Epithelial cell of esophagus (primary cell): ENCODE measurements at places on chromosomes 12 and 14.

GRCh38 chr12:90028635-90029051 lies 320.0 kb upstream of the ATP2B1 start:
- DNase-seq, result peak; percentile 82

DNA sequence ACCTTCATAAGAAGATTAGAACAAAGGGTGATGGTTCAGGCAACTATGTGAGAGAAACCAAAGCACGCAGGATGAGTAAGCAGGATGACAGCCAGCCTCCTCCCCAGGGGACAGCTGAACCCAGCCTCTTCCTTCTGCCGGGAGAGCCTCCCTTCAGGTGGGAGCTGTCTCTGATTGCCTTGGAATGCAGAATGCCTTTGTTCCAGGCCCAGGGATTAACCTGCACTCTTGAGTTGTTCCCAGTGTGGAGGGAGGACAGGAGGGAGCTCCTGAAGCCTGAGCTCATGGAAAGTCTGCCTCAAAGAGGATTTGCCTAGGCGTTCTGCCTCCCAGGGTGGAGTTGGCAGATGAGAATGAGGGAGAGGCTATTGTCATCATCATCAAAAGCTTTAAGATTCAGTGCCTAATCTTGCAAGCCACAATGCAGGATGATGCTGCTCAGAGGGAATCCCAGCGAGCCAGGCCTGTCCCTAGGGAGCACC lies 3.6 kb upstream of the KRT6A start:
- peak; percentile 97 for DNase-seq

GRCh38 chr14:42441615-42442014 lies 834.9 kb downstream of the LRFN5 start:
- no peak for DNase-seq

GRCh38 chr12:85325442-85325841 lies 45.4 kb downstream of the ALX1 start:
- DNase-seq, result no peak

DNA sequence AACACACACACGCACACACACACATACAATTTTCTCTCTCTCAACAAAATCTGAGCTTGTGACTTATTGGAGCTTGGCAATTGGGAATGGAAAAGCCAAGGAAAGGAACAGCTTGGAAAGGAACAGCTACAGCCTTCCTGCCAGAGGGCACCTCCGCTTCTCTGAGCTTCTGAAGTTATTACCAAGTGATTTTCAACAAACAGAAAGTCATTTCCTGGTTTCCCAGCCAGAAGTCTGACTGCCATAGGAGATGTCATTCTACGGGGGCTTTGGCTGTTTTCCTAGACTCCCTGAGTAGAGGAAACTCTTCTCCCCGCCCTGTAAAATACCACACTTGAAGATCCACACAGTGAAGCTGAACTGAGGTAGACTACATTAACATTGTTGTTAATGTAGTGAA lies 198.3 kb downstream of the CFAP54 start:
- DNase-seq, result no peak

GRCh38 chr12:99649551-99649950 lies 2.0 kb downstream of the GARIN6 start:
- no peak for DNase-seq

- DNase-seq, result no peak
These were observed 643 bp upstream of the TAMALIN start for GRCh38 chr12:52005903-52006703.

- DNase-seq, result no peak
These were observed 157.3 kb upstream of the DDHD1 start for GRCh38 chr14:53310412-53310811.

DNA sequence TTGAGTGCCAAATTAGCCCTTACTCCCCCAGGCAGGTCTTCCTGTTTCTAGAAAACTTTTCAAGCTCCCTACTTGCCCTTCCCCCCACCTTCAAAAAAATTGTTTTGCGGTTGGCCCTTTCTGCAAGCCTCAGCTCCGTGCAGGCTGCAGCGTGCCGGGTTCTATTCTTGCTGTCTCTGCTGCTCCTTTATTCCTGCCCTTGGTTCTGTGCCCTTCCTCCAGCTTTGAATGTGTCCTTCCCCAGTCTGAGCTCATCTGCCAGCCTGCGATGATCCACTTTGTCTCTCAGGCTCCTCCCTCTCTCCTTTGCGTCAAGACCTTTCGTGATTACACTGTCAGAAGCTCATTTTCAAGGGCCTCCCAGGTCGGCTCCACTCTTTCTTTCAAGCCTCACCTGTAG lies 98.6 kb downstream of the IRF2BPL start:
- peak; percentile 86 for DNase-seq

DNA sequence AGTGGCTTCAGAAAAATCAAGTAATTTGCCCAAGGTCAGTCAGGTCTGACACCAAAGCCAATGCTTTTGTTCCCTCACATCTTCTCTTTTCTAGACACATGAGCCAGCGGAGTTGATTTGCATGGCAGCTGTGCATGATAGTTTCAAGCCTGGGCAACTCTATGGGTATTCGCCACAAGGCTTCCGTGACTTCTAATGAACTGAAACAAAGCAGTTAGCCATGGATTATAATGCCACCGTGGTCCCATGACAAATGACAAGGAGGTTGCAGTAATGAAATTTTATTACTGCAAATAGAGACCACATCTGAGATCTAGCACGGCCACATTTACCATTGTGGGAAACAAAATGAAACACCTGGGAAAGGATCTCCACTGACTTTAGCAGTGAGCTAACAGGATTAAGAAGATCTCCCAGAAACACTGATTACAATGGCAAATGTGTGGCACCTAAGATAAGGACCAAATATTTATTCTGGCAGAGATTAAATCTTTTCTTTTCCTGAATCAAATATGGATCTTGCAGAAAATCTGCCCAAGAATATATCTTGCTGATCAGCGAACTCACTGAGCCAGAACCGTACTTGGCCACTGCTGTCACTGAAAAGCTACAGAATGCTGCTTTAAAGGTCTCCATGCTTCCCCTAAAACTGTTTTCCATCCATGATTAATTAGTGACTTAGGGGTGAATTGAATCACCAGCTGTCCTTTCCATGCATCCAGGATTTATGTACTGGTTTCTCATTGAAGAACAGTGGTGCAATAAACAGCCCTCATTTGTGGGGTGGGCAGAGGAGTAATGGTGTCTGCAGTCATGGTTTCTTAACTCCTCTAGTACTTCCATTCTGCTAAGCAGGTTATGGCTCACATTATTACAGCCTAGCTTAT lies 551.0 kb downstream of the DIO2 start:
- no peak for DNase-seq

- peak; percentile 59 for DNase-seq
These were observed 35.7 kb upstream of the TMEM263 start for GRCh38 chr12:106919910-106920544.

GRCh38 chr12:86730233-86730632 lies 474.0 kb upstream of the MGAT4C start:
- DNase-seq, result peak; percentile 57

DNA sequence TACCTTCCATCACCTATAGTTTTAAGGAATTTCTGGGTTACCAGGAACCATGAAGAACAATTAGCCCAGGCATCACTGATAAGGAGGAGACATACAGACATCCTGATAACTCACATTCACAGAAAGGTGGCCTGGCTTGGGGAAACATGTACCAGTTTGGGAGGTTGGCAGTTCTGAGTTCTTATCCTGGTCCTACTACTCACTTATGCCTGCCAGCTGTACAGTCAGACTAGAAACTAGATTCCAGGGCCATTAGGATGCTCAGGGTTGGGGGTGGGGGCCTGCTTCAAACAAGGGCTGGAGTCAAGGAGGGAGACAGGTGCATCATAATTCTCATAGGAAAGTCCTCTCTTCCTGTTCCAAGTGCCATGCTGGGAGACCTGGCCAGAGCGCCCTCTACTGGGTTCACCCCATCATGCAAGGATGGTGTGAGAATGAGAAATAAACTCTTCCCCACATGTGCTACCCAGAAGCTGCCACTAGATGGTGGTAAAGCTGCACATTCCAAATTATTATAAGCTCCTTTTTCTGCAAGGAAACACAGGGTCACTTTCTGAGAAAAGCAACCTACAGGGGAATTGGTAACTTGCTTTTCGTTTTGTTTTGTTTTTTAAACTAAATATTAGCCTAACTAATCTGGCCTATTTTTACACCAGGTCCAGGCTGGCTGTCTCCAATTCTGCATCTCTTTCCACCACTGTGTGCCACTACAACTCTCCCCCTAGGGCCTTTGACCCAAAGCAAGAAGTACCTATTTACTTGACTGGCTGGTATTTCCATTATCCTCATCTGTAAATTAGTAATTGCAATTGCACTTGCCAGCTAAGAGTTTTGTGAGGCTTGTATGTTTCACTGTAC lies 14.5 kb downstream of the OAS2 start:
- DNase-seq, result peak; percentile 69

GRCh38 chr12:65511912-65512311 lies 233.4 kb downstream of the MSRB3 start:
- DNase-seq, result no peak

- DNase-seq, result no peak
These were observed 12.1 kb downstream of the CSRP2 start for GRCh38 chr12:76866726-76867125.

GRCh38 chr12:47035484-47035883 lies 43.9 kb upstream of the PCED1B start:
- DNase-seq, result no peak

- DNase-seq, result peak; percentile 29
These were observed at the start of gene NCOR2 for GRCh38 chr12:124566997-124567672. NCOR2 (minus strand) TSS chr12:124567612; CDS start chr12:124495251, 72,361 bp downstream.

GRCh38 chr12:5185435-5186069 lies 141.9 kb downstream of the KCNA5 start:
- DNase-seq, result no peak

DNA sequence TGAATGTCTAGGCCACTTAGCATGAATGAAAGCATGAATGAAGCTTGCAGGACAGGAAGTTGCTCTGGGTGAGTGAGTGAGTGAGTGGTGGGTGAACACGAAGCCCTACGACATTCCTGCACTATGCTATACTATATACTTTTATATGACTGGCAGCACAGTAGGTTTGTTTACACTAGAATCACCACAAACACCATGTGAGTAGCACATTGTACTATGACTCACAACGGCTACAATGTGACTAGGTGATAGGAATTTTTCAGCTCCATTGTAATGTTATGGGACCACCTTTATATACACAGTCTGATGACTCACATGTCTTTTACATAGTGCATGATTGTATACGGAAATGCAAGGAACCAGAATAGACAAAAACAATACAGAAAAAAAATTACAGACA lies 1480.2 kb downstream of the AACS start:
- peak; percentile 6 for DNase-seq

DNA sequence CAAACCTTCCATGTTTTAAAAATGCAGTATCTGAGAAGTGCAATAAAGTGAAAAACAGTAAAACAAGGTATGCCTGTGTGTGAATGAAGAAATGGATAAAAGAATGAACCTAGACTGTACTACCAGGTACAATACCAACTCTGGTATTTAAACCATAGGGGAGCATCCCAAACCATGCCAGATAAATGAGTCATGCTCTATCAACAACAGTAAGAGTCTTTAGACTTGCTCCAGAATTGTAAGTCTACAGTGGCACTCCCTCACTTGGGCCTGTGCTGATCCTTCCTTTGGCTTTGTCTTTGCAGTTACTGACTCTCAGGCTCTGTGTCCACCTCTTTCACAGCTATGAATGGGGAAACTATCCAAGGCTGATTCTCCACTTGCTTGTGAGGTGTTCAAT lies 38.1 kb downstream of the BBS10 start:
- DNase-seq, result peak; percentile 77

GRCh38 chr14:65791191-65791981 lies 378.9 kb downstream of the FUT8 start:
- no peak for DNase-seq

DNA sequence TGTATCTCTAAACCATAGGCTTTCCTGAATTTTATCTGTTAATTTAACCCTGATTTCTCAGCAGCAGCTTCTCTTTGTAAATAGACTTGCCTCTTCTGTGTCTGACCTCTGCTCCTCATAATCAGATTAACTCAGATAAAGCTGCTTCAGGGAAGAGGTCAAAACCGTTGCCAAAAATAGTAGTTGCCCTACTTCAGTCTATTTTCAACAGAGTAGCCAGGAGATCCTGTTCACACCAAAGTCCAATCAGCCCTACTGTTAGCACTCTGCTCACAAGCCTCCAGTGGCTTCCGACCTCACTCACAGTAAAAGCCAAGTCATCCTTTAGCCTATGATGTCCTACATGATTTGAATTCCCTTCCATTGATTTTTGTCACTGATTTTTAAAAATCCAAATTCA lies 258.4 kb downstream of the PPFIA2 start:
- DNase-seq, result no peak

DNA sequence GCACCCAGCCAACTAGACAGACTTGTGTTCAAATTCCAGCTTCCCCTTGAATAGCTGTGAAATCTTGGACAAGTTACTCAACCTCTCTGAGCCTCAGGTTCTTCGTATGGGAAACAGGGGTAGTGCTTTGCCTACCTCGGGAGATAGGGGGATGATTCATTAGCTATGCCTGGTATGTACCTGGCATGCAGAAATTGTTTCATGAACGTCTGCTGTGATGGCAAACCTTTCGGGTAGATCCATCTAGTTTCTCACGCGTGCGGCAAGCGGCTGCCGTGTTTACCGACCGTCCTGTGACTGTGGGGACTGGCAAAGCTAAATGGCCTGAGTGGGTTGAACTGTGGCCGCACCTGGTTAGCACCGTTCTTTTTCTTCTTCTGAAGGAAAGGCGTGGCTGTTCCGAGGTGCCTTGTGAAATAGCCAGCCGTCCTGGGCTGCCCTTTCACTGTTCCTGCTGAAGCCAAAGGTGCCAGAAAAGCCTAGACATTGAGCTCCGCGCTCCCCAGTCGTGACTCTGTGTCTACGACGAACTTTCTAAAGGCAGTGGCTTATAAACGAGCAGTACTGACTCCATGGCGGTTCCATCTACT lies 40.6 kb upstream of the MED13L start:
- peak; percentile 81 for DNase-seq

DNA sequence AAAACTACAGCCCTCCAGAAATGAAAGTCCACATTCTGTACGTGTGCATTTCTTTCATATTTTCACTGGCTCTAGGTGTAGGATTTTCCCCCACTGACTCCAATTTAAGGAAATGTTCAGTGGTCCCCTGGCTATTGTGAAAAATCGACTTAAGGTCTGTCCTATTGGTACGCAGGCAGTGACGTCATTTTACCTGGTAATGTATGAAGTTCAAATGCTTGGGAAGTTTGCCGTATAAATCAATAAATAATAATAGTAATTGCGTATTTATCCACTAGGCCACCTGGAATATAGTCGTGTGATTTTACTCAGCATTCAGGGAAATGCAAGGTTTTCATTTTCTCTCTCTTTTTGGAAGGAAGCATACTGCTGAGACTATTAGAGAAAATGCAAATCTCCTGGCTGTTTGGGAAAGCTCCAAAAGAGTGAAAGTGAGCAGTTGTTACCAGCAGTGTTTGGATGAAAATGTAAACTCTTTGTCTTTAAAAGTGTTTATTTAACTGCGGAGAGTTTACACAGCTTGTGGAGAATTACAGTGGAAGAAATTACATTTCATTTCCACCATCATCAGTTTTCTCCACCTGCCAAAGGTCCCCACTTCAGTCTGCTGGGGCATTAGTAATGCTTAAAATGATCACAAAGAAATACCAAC lies 107.0 kb downstream of the EXOC5 start:
- no peak for DNase-seq

- no peak for DNase-seq
These were observed 37.6 kb downstream of the DEGS2 start for GRCh38 chr14:100121643-100122480.

- DNase-seq, result peak; percentile 45
These were observed 5.1 kb downstream of the ERBB3 start for GRCh38 chr12:56084958-56085543.
